ENCODE measurements at places on chromosomes 3 and 15. TPM values are rescaled to one million over a fixed set of nuclear protein-coding genes. Genes with fewer than 3 reads are reported as not detected.

The FANCD2OS gene
- total RNA-seq = not detected

The TGM4 gene
- not detected for total RNA-seq

The RAB8B gene
- total RNA-seq = 29.0 TPM

The RLBP1 gene
- total RNA-seq = not detected

The MYL3 gene
- total RNA-seq = 23.5 TPM

The DCLK3 gene
- total RNA-seq = 0.47 TPM

The ADGRG7 gene
- not detected for total RNA-seq

The SPSB4 gene
- total RNA-seq = 10.9 TPM

The PATL2 gene
- total RNA-seq = 1.2 TPM

The CLDN18 gene
- total RNA-seq = 0.29 TPM

The CASR gene
- total RNA-seq = 24.4 TPM

The XIRP1 gene
- 10.2 TPM for total RNA-seq

The C2CD4A gene
- 0.35 TPM for total RNA-seq

The CSTA gene
- total RNA-seq = 2.0 TPM

The NECTIN3 gene
- total RNA-seq = 39.9 TPM
